Stimulated activated naive B cell treated with anti-CD40 and anti-IgM and Interleukin-4, amounts not matched to agents 10 μg/mL and 1 μg/mL and 100 μg/mL, for 72 hours (primary cell): ENCODE measurements at places on chromosomes 1 and 21.

- no peak for DNase-seq
Observed at GRCh38 chr1:247118946-247119446, 14.8 kb upstream of the ZNF669 start.

DNA sequence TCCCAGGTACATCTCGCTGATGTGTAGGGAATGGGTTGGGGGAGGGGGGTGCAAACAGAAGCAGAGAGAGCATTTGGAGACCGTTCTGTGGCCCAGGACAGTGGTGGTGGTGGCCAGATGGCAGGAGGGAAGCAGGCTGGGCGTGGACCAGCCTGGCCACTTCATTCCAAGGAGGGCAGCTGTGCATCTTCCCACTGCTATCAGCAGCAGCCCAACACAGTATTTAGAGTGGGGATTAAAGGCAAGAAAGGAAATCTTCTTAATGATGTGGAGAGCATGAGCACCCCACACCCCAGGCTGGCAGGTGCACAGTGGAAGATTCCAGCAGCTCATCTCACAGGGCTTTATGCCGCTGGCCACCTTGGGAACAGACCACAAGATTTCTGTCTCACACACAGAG, 198.7 kb downstream of the NPHP4 start:
- DNase-seq = no peak

DNA sequence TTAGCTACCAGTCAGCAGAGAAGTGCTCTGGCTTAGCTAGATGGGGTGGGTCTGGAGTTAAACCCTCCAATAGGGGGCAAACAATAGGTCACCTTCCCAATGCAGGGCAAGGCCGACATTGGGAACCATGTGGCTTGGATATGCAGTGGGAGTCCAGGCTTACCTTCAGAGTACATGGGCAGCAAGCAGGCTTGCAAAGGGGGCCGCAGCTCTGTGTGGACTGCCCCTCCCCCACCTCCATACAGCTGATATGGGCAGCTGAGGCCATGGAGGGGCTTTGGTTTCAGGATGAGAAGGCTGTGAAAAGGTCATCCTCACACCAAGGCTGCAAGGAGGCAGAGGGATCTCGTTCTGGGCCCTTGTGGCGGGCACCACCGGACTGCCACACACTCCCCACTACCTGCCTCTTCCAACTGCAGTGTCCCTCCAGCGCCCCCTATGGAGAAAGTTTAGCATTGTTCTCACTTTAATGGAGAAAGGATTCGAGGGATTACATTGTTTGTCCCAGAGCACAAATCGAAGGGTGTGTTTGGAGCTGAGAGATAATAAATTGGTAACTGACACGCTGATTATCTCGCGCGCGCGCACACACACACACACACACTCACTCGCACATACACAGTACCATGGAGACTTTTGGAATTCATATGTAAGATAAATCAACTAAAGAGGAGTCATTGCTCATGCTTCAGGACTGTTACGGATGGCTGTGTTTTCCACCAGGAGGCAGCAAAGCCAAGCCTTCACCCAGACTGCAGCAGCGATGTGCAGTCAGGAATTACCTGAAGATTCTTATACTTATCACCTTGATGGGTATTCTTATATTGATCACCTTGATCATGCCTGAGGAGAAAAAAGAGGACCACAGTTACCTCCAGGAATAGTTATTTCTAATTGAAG, 7.0 kb upstream of the SMCP start:
- no peak for DNase-seq

GRCh38 chr1:48761986-48762385, 14.7 kb downstream of the BEND5 start:
- no peak for DNase-seq

DNA sequence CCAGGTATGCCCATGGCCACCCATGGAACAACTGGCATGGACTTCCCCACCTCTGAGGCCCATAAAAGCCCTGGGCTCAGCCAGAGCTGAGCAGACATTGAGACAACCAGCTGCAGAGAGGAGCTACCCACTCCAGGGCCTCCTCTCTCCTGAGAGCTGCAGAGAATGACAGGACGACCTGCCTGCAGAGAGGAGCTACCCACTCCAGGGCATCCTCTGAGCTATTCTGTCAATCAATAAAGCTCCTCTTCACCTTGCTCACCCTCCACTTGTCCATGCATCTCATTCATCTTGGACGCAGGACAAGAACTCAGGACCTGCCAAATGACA, 43.4 kb downstream of the MATN1 start:
- no peak for DNase-seq

DNA sequence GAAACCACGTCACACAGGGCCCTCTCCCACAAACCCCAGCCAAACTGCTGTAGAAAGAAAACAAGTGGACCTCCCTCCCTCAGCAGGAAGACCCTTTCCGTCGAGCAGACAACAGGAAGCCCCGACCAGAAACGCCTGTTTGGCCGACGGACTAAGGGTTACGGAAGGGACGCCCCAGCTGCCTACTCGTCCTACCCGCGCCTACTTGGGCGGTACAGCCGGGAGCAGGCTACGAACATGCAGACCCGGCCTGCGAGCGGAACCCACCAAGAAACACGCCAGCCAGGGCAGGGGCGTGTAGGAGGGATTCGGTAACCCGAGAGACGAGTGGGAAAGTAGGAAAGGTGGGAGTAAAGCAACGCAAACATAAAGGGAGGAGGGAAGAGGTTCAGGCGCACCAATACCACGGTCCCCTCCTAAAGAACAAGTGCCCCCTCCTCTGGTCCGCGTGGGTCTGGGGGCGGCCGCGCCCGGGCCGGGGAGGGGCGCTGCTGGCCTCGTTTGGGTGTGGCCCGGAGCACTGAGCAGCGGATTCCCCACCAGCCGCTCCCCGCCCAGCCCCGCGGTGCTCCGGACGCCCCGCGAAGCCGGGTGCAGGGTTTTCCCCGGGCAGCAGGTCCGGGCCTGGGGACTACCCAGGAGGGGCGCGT, 450 bp downstream of the S100A10 start:
- DNase-seq = no peak

- no peak for DNase-seq
Observed at GRCh38 chr1:119404736-119405135, 10.2 kb upstream of the HSD3B2 start.

- DNase-seq = no peak
Observed at GRCh38 chr1:81547912-81548303, 252.8 kb upstream of the ADGRL2 start.

- no peak for DNase-seq
Observed at GRCh38 chr21:36725793-36726386, 27.0 kb downstream of the SIM2 start.

DNA sequence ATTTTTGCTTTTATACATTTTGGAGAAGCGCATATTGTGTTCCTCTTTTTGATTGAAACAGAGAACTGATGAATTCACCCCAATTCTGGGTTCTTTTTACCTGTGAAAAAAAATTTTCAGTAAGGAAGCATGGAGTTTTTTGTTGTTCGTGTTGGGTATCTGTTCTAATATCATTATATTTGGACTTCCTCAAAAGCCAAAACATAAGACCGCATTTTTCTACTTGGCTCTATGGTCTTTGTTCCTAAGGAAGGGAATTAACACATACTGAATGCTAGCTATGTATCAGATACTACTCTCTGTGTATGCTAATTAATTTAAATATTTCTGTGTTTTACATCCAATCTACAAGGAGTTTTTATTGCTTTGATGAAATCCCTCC, 12.9 kb downstream of the EPB41 start:
- DNase-seq = no peak

DNA sequence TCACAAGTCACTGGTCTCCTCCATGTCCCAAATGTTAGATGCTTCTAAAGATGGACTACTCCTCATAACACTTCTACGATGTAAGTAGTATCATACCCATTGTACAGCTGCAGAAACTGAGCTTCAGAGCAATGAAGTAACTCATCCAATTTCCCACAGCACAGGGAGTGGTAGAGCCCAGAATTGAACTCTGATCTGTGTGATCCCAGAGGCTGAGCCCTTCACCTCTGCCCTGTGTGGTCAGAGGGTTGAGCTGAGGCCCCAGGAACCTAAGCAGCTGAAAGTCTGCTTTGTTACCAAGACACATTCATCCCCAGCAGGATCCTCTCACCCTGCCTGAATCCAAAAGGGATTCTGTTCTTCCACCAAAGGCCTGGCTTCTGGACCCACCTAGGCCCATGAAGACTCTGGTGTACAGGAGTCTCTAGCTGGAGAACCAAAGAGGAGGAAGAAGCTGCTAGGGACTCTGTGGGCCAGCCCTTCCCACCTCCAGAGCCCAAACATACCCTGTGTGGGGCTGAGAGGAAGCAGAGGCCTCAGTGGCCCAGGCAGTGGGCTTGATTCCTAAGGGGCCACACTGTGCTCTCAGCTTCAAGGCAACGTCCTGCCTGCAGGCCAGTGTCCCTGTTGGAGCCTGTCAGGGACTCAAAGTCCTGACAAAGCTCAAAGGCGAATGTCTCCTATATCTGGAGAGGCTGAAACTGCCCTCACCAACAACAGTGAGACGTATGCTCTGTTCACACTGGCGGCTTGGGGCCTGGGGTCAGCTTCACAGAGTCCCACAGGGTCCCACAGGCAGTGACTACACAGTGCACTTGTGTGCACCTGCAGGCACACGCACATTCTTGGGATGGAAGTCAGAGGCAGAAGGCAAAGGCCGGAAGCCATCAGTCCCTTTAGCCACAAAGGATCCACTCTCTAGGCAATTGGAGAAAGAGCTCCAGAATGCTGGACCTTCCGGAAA, 40.4 kb upstream of the SLC30A1 start:
- no peak for DNase-seq

- DNase-seq = no peak
Observed at GRCh38 chr1:81607086-81607485, 193.6 kb upstream of the ADGRL2 start.

DNA sequence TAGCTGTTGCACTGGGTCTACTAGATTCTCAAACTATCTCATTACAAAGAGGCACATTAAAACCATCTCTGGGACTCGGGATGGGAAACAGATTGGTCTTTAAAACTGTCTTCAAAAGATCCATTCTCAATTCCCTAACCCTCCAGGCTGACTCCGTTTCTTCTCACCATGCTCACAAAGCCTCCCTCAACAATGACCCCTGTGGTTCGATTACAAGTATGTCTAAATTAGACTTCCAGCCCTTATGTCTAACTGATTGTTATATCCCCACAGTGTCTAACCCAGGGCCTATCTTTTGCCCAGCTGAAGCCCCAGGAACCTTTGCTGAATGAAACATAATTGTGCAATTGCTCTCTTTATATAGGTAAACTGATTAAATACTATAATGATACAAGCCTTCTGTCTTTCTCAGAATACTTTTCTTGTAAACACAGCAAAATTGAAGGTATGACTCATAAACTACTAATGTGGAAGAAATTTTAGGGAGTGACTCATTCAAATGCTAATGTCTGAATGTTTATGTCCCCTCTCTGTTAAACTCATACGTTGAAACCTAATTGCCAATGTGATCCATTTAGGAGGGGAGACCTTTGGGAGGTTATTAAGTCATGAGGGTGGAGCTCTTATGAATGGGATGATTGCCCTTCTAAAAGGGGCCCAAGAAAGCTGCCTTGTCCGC, 65.6 kb upstream of the DAB1 start:
- no peak for DNase-seq

- DNase-seq = no peak
Observed at GRCh38 chr1:203776636-203777035, 11.7 kb downstream of the LAX1 start.

DNA sequence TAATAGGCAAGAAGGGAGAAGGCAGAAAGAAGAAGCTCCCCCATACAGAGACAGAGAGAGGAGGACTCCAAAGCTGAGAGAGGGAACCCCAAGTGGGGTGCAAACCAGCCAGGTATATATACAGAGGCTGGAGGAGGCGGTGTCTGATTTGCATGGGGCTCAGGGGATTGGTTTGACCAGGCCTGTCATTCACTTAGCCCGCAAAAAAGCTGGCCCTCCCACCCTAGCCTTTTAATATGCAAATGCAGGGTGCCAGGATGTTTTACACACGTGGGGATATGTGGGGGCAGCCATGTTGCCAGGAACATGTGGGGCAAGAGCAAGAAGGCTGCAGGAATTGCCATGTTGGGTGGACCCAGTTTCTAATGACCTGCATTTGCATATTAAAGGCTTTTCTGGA, 37.0 kb upstream of the TENT5B start:
- DNase-seq = no peak

DNA sequence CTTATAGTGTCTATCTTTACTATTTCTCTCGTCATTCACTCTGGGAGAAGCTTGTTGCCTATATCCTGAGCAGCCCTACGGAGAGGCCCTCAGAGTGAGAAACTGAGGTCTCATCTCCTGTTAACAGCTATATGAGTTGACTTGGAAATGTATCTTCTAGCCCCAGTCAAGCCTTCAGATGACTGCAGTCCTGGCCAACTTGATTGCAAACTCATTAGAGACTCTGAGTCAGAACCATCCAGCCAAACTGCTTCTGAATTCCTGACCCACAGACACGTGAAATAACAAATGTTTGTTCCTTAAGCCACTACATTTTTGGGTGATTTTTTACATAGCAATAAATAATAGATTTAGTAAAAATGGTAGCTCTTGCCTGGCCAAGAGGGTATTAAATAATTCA, 3.9 kb upstream of the ZBED6 start:
- no peak for DNase-seq

GRCh38 chr1:6249739-6250689, 6.0 kb downstream of the HES3 start:
- DNase-seq = no peak

- DNase-seq = no peak
Observed at GRCh38 chr1:43977376-43978263, 1.4 kb upstream of the B4GALT2 start.

- no peak for DNase-seq
Observed at GRCh38 chr1:21311016-21311415, 20.8 kb upstream of the ECE1 start.

GRCh38 chr1:235783148-235783776, 83.4 kb downstream of the LYST start:
- no peak for DNase-seq

GRCh38 chr1:30632481-30632880, 90.9 kb downstream of the MATN1 start:
- no peak for DNase-seq

- DNase-seq = no peak
Observed at GRCh38 chr1:180501865-180502360, 464 bp downstream of the ACBD6 start.

DNA sequence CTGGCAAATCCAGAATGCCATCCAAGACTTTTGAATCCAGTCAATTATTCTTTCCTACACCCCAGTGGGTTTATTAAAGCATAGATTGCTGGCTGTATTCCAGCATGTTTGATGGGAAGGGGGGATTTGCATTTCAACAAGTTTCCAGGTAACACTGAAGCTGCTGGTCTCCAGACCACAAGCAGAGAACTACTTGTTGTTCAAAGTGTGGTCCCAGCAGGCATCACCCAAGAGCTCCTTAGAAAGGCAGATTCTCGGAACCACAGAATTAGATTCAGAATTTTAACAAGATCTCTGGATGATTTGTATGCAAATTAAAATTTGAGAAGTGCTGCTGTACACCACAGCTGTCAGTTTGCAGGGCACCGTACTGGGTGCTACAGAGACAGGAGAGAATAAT, 216.3 kb upstream of the FAM78B start:
- DNase-seq = no peak

DNA sequence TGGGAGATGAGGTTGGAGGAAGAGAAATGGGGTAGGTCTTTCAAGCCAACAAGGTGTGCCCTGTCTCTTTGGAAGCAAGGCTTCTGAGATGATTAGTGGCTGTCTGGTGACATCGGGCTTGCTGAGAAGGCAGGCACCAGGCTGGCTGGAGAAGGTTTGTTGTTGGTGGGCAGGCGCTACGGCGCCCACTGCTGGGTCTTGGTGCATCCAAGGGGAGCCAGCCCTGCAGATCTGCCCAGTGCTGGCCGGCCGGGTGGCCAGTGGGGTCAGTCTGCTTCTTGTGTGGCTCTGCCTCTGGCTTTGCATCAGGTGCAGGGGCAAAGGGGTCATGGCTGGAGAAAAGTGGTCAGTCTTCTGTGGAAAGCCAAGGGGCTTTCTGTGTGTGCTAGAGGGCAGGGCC, 126.2 kb downstream of the TLR5 start:
- DNase-seq = no peak
